ENCODE measurements at places on chromosomes 5 and 9. TPM values are rescaled to one million over a fixed set of nuclear protein-coding genes. Genes with fewer than 3 reads are reported as not detected.

- no peak for DNase-seq
These were observed 14.0 kb downstream of the UBAP2 start for GRCh38 chr9:34034698-34035065.

- DNase-seq: no peak
These were observed 29.3 kb upstream of the CPEB4 start for GRCh38 chr5:173858670-173859407.

- DNase-seq: no peak
These were observed 569.5 kb downstream of the PSAT1 start for GRCh38 chr9:78866207-78867132.

- DNase-seq: no peak
These were observed 729 bp upstream of the TNPO1 start for GRCh38 chr5:72815580-72816283.

DNA sequence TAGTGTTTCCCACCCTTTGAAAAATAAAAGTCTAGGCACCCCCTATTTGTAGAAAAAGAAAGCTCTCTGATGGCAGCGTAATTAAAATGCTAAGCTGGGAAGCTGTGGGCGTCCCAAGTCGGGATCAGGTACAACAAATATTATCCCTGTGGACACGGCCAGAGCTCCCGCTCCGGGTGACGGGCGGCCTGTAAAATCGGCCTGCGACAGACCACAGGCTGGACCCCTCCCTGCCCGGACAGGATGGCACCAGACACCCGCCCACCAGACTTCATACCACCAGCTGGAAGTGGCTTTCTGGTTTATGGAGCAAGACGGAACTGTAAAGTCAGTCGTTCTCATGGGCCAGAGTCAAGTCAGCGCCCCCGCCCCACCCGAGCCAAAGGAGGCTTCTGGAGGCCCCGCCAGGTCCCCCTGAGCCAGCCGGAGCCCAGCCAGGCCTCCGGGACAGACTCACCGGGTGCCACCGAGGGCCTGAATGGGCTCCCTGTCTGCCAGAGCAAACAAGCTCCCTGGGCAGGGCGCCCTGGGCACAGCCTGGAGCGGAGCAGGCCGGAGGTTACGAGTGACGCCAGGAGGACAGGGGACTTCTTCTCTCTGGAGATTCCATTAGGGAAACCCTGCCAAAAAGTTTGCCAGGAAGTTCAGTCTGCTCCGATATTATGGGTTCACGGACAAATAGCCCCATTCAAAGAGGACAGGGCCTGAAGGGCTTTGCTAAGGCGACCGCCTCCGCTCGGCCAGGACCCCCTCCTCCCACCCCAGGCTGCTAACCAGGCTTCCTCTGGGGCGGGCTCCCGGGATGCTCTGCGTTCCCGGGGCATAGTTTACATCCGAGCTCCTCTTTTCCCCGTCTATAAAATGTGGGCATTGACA is 173.7 kb downstream of the ERCC6L2 start:
- peak; percentile 57 for DNase-seq

Gene MYMK
- total RNA-seq: not detected
